Islet precursor cell (in vitro differentiated cells): ENCODE measurements at places on chromosomes 5 and 9.

DNA sequence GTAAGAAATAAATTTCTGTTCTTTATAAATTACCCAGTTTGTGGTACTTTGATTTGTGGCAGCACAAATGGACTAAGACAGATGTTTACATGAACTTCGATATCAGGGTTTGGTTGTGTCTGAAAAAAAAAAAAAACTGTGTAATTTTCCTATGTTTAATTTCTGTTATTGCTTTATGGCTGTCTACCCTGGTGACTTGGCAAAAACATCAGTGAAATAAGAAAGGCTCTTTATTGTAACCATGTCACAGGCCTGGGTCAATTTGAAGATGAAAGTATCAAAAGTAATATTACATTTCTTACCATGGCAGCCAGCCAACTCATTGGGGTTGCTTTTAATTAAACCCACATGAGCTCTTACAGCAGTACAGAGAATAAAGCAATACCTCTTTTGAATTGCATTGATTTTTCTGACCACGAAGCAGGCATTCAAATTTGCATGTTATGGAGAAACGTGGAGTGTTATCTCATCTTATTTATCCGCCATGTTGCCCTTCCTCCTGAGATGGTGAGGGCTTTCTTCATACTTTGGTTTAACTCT, 20.6 kb upstream of the SV2C start:
- DNase-seq, result no peak

- no peak for DNase-seq
These were observed 2.8 kb downstream of the DCAF12 start for GRCh38 chr9:34123682-34124081.

DNA sequence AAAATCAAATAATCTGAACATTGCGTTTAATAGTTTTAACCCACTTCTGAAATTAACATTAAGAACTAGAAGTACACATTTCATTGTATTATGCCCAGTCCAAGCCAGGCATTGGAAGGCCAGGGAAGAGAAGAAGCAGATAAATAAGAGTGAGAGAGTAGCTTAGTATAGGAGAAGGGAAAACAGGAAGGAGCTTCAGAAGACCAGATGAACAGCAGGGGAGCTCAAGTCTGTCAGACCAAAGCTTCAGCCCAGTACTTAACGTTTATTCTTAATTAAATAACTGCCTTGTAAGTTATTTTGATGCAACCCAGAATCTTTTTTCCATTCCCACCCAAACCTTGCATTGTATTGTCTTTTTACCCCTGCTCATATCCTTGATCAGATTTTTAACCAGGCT, 11.5 kb upstream of the FAM120AOS start:
- no peak for DNase-seq

DNA sequence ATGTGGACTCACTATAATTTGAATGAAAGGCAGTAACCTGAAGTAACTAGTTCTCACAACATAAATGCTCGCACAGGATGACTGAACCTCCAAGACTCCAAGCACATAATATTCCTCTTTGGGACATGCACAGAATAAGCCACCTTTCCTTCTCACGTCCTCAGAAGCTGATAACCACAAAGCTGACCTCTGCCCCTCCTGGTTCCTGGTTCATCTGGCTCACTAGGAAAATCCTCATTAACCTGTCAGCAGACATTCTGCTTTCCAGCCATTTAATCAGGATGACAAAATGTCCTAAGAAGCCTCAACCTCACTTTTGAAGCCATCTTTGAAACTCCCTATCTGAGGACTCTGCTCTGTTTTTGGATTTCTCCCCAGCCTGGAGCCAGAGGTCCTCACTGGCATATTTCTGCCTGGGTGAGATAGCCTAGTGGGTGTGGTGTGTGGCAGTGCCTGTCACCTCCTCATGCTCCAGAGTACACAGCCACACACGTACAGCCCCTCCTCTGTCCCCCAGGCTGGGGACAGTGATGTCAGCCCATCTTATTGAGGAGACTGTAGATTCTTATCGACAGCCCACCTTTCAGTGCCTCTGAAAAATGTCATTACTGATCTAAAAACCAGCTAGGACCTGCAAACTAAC, 10.3 kb downstream of the ANKH start:
- DNase-seq, result peak; percentile 62

- DNase-seq, result no peak
These were observed 36.3 kb upstream of the FAM120A start for GRCh38 chr9:93415176-93415690.

GRCh38 chr5:79756076-79756475, 66.4 kb downstream of the CMYA5 start:
- no peak for DNase-seq

- DNase-seq, result peak; percentile 83
These were observed 132.1 kb downstream of the HSD17B3 start for GRCh38 chr9:96169901-96170300.

GRCh38 chr5:177357146-177357458, 622 bp upstream of the RGS14 start:
- no peak for DNase-seq

GRCh38 chr9:95381221-95381620, 63.7 kb upstream of the FANCC start:
- DNase-seq, result peak; percentile 52

- no peak for DNase-seq
These were observed 44.8 kb downstream of the PRLR start for GRCh38 chr5:35185518-35185917.

DNA sequence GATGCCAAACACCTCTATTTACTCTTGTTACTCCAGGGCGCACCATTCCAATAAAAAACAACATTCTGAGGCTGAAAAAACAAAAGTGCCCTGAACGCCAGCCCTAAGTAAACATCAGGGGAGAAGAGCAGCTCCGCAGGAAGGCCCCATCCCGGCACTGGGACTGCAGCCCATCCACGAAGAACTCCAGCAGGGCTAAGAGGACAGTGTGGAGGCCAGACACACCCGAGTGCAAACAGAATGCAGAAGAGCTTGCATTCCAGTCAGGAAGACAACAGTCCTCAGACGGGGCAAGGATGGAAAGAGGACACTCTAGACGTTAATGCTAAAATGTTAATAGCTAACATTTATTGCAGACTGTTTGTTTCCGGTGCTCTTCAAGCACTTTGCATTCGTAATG, 33.0 kb downstream of the FAM240B start:
- DNase-seq, result peak; percentile 74

DNA sequence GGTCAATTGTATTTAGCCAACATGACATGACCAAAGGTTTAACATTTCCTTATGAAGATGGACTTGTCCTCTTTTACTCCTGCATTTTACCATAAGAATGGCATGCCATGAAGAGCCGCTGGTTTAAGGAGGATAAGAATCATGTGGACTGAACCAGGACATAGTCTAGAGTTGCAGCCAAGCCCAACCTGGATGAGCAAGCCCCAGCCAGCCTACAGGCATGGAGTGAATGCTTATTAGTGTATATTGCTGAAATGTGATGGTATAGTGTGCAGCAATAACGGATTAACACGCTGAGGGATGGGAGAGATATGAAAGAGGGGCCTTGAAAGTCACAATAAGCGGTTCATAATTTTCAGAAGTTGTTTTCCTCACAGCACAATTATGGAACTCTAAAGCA, 523.2 kb downstream of the NTRK2 start:
- DNase-seq, result no peak

GRCh38 chr5:55575815-55576583, 41.2 kb upstream of the PLPP1 start:
- no peak for DNase-seq

DNA sequence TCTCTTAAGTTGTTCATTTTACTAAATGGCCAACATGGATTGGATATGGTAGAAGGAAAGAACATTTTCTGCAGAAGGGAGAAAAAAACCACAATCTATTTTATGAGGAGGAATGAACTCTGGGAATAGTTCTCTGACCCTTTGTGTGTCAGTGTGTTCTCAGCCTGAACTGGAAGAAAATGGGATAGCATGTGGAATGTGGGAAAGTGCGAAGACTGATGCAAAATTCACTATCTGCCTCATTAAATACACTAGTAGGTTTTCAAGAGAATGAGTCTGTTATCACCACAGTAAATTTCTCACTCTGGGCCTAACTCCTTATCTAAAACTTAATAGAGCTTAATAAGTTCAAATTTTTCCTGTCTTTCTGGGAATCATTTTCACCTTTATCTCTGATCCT, 22.7 kb downstream of the ITGA1 start:
- DNase-seq, result no peak

- no peak for DNase-seq
These were observed 19.0 kb downstream of the C9orf152 start for GRCh38 chr9:110188991-110189390.

DNA sequence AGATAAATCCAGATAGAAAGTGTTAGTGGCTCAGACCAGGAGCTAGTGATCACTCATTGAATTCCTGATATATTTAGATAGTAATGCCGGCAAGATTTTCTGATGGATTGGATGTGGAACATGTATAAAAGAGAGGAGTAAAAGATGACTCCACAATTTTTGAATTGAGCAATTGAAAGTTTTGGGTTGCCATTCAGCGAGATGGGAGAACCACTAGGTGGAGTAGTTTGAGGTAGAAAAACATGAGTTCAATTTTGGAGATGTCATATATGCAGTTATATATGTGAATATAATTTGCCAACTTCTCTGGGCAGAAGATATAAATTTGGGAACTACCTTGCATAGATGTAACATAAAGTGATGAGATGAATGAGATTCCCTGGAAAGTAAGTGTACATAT, 502.5 kb upstream of the SEMA6A start:
- DNase-seq, result no peak

GRCh38 chr9:4614627-4615026, 47.5 kb upstream of the PLPP6 start:
- DNase-seq, result no peak

DNA sequence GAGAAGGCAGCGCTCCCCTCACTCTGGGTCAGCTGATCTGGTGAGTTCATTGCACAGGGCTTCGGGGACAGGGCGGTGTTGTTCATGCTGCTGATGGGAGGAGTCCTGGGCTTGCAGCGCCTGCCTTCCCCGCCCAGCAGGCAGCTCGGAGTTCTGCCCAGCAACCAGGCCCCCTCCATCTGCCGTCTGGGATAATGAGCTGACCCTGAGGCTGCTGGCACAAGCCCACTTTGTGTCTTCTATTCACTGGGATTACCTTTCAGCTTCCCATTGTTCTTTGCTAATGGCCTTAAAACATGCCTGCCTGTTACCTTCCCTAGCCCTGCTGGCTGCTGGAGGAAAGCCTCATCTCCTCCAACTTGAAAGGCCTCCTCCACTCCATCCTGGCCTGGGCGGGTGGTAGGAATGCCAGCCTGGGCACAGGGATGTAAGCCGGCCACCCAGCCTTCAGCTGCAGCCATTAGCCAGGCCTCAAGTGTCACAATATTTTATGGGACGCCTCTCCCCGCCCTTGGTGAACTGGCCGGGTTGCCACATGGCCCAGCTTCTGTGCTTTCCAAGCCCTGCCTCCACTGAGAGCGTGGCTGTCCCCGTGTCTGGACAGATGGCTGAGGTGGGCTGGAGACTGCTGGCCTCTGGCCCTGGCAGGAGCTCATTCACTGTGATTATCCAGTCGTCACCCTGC, 70.4 kb downstream of the GADD45G start:
- DNase-seq, result peak; percentile 92

- DNase-seq, result no peak
These were observed 16.6 kb downstream of the SQSTM1 start for GRCh38 chr5:179837076-179838011.

DNA sequence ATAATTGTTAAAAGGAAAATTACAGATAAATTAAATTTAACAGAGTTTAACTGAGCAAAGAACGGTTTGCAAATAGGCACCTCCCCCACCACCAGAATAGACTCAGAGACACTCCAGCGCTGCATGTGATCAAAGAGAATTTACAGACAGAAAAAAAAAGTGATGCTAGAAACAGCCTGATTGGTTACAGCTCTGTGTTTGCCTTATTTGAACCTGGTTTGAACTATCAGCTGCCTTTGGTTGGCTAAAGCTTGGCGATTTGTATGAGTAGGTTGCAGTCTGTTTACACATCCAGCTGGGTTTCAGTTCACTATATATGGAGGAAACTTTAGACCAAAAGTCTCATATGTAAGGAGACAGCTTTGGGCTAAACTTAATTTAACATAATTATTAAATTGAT, 249.1 kb downstream of the ENC1 start:
- no peak for DNase-seq

DNA sequence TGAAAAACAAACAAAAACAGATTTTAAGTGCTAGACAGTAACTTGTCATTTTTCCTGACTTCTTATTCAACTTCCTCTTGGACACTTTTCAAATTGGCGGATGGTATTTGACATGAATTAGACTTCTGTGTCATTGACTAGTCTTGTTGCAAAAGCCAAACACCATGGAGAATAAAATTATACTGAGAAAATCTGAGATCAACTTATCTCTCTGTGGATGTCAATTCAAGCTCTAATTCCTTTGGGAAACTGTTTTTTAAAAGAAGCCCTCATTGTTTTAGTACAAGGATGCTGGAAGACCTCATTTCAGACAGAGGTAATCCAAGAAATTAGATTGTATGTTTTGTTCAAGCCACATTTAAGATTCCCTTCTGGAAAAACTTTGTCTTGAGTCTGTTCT, 831.0 kb downstream of the SEMA5A start:
- no peak for DNase-seq

- no peak for DNase-seq
These were observed 136.2 kb downstream of the TARS1 start for GRCh38 chr5:33576726-33577590.

- DNase-seq, result peak; percentile 94
These were observed 402.4 kb downstream of the ARHGEF28 start for GRCh38 chr5:74028406-74028805.

- no peak for DNase-seq
These were observed 13.5 kb downstream of the SH3TC2 start for GRCh38 chr5:149049371-149049781.

DNA sequence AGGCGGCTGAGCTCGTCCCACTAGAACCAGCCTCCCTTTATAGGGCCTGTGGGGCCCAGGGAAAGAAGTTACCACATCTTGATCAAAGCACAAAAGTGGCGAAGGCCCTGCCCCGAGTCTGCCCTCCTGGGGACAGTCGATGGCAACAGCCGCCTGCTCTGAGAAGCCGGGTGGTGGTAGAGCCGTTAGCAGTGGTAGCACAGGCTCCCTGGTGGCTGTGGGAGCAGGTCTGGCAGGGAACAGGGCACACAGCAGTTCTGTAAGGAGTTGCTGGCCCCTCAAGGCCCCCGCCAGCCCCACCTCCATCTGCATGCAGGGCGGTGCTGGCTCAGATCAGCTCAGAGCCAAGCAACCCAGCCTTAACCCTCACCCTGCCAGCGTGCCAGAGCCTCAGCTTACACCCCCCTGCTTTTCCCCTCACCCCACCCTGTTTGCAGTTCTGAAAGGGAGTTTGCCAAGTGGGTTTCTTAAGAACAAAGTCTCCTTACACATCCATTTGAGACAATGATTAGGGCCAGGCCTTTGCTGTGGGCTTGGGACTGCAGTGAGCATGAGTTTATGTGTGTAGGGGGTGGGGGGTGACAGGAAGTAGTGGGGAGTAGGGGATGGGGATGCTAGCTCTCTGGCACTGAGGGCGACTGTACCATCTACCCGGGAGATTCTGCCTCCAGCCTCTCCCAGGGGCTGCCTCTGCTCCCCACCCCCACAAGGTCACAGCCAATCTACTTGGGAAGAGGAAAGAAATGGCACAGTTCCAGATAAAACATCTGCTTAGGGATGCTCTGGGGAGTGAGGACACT, 11.8 kb downstream of the ACSL6 start:
- no peak for DNase-seq

GRCh38 chr5:51449026-51449425, 65.8 kb downstream of the ISL1 start:
- no peak for DNase-seq
